NCI-H1105 (cell line): ENCODE measurements at places on chromosomes 1 and 21.

DNA sequence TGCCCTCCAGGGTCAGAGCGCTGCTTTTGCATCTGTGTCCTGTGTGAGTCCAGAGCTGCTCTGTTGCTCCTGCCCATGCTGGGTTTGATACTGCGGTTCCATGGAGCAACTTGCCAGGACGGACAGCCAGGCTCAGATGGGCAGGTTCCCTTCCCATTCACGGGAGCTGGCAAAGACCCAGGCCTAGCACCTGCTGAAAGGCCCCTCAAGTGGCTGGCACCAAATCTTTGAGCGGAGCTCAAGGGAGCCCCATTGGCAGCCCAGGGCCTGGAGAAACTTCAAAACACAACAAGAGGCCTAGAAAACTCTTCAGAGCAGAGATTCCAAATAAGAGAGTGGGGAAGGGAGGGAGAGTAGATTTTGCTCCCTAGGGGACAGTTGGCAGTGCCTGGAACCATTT is 97.2 kb downstream of the ACTL8 start:
- peak; percentile 85 for DNase-seq

DNA sequence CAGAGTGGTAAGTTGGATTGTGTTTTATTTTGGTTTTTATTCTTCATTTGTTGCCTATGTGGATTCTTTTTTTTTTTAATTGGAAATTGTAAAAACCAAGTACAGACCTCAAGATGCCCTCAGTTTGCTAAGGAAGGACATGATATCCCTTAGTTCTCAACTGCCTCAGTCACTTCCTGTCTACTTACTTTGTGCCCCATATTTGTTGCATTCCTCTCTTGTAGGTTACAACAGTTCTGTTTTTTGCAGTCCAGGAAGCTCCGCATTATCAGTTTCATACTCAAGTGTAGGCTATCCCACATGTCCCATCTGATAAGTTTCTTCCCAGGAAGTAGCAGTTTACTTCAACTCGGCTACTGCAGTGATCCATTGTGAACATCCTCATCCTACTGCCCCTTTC is 82.0 kb downstream of the RPAP2 start:
- DNase-seq = no peak

GRCh38 chr1:206923009-206923960 is 1.5 kb upstream of the FCMR start:
- no peak for DNase-seq

DNA sequence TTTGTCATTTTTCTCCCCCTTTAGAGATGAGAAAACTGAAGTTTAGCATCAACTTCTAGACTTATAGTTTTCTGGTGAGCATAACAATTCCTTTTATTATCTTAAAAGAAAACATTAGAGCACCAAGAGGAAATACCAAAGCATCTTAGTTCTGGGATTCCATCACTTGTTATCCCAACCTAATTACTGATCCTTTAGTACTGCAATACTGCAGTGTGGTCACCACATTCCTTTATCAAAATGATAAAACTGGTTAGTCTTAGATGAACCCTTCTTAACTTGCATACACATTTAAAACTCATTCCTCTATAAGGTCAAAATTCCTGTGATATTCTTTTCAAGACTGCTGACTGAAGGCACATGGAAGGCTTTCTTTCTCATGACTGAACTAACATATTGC is 23.1 kb downstream of the SOD1 start:
- DNase-seq = no peak

- peak; percentile 17 for DNase-seq
Measured at GRCh38 chr1:22673486-22674409, 20.7 kb downstream of the C1QB start.
